ENCODE measurements at places on chromosomes 13 and 19.

DNA sequence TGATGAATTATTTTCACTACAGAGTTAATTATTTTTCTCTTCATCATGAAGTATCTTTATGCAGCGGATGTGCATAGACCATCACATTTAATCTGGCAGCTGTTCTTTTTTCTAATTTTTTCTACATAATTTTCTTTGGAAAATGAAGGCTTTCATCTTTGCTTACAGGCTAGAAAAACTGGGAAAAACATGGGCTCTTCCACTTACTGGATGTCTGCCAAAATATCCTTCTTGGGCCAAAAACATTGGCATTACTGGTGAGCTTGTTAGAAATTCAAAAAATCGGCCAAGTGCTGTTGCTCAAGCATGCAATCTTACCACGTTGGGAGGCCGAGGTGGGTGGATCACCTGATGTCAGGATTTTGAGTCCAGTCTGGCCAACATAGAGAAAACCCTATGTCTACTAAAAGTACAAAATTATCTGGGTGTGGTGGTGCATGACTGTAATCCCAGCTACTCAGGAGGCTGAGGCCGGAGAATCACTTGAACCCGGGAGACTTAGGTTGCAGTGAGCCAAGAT is 176.8 kb downstream of the ZNF737 start:
- H3K27ac ChIP-seq: no peak overlapping the region
- H3K4me3 ChIP-seq: no peak overlapping the region
- no peaks in the 10 kb centered on the region for H3K4me1 ChIP-seq
- no peaks in the 10 kb centered on the region for H3K36me3 ChIP-seq
- no peak for DNase-seq

GRCh38 chr19:3606690-3607289 is at the start of gene TBXA2R:
Gene TBXA2R, minus strand, starts transcription at chr19:3606875. Its CDS starts 6,241 bp downstream, at chr19:3600634.
- H3K27ac ChIP-seq: no peak within 1 kb of the TSS
- peak within 1 kb of the TSS; percentile 26 for H3K4me3 ChIP-seq
- no peaks in the 10 kb centered on the region for H3K4me1 ChIP-seq
- H3K27me3 ChIP-seq: no peaks in the 10 kb centered on the region
- peaks cover 5% of the 10 kb centered on the region for H3K36me3 ChIP-seq

GRCh38 chr13:83065108-83065507 is 817.2 kb downstream of the SLITRK1 start:
- DNase-seq: no peak
- no peak overlapping the region for H3K27ac ChIP-seq
- H3K27me3 ChIP-seq: no peaks in the 10 kb centered on the region
- no peaks in the 10 kb centered on the region for H3K36me3 ChIP-seq

DNA sequence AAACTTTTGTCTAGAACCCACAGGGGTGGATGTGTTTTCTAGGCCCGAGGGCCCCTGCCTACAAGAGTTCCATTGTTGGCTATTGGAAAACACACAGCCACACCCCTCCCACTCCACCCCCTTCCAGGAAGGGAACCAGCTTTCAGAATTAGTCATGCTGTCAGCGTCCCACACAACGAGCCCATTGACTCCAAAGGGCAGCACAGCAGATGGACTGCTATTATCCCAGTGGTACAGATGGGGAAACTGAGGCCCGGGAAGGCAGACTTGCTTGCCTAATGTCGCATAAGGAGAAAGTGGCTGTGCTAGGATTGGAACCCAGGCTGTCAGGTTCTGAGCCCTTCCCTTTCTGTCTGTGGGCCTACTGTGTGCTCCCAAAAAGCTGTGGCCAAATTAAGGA is 8.1 kb upstream of the FXYD3 start:
- peak overlapping the region; percentile 25 for H3K27ac ChIP-seq
- H3K4me1 ChIP-seq: peaks cover 12% of the 10 kb centered on the region
- no peak overlapping the region for H3K4me3 ChIP-seq
- DNase-seq: no peak

- peak overlapping the region; percentile 47 for H3K27ac ChIP-seq
- H3K4me1 ChIP-seq: peaks cover 9% of the 10 kb centered on the region
- no peak for DNase-seq
- peaks cover 12% of the 10 kb centered on the region for H3K36me3 ChIP-seq
- no peak overlapping the region for H3K4me3 ChIP-seq
- H3K27me3 ChIP-seq: no peaks in the 10 kb centered on the region
Measured at GRCh38 chr19:3133793-3134116, 2.1 kb upstream of the GNA15 start.

GRCh38 chr19:17605761-17606589 is 50.5 kb downstream of the COLGALT1 start:
- H3K4me1 ChIP-seq: no peaks in the 10 kb centered on the region
- H3K4me3 ChIP-seq: peak overlapping the region; percentile 38
- H3K27me3 ChIP-seq: no peaks in the 10 kb centered on the region
- H3K36me3 ChIP-seq: no peaks in the 10 kb centered on the region
- DNase-seq: peak; percentile 96
- H3K27ac ChIP-seq: peak overlapping the region; percentile 50

GRCh38 chr13:69155136-69155535 is 952.5 kb upstream of the ATXN8OS start:
- H3K4me1 ChIP-seq: no peaks in the 10 kb centered on the region
- H3K36me3 ChIP-seq: no peaks in the 10 kb centered on the region
- no peak overlapping the region for H3K27ac ChIP-seq

DNA sequence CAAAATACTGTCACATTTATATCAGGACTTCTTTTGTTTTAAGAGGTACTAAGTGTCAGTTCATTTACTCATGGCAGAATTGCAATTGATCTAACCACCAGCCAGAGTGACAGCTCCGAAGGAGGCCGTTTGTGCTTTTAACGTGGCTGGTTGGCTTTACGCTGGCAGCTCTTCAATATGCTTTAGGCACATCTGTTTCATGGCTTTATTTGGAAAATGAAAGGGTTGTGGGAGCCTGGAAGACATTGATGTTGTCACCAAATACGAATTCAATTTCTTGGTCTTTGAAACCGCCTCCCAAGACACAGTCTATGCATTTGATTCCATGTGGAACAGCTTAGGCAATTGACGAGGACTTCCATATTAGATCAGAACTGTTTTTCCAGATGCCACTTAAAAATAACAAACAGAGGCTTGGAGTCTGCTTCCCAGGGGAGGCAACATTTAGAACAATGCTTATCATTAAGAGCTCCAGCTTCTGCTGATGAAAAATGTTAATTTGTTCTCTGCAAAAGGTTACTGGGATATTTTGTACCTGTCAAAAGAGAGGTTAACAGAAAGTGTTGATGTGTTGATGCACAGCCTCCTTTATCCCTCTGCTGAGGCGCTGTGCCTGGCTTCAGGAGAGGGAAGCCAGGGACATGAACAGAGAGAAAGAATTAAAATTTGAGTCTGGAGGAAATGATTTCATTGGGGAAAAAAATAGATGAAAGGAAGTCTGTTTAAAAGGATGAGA is 64.0 kb upstream of the TNFRSF19 start:
- H3K27me3 ChIP-seq: no peaks in the 10 kb centered on the region
- H3K27ac ChIP-seq: no peak overlapping the region
- H3K4me1 ChIP-seq: peaks cover 12% of the 10 kb centered on the region
- H3K36me3 ChIP-seq: no peaks in the 10 kb centered on the region
- no peak overlapping the region for H3K4me3 ChIP-seq

DNA sequence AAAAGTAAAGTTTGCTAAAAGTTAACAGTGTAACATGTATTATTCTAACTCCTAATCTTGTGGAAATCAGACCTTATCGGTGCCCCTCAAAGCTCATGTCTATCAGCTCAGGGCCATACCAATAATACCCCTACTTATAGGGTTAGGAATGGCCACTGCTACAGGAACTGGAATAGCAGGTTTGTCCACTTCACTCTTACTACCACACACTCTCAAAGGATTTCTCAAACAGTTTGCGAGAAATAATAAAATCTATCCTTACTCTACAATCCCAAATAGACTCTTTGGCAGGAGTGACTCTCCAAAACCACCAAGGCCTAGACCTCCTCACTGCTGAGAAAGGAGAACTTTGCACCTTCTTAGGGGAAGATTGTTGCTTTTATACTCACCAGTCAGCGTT is 1677.7 kb downstream of the OLFM4 start:
- no peak overlapping the region for H3K27ac ChIP-seq
- no peaks in the 10 kb centered on the region for H3K27me3 ChIP-seq
- H3K4me1 ChIP-seq: no peaks in the 10 kb centered on the region
- H3K36me3 ChIP-seq: no peaks in the 10 kb centered on the region

DNA sequence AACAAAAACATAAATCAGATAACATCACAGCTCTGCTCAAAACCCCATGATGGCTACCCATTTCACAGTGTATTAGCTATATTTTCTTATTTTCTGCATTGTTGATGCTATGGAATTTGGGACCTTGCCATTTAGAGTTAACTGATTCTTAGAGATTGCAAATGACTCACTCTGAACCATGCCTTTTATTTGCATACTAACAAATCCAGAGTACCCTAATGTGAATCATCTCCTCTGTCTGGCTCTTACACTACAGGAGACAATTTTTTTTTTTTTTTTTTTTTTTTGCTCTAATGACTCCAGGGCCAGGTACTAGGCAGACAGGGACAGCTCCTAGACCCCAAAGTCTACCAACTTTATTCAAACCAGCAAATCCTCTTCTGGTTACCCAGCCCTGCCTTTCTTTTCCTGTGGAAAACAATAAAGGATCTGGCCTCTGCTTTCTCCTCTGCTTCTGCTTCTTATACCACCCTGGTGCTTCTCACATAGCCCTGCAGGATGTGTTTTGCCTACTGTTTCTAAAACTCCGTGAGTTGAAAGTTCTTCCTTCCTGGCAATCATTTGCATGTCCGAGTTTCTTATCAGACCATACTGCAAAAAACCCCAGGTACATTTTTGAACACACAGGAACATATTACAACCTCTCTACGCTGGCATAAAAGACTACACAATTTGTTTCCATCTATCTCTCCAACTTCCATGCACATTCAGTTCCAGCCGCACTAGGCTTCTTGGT is 10.6 kb upstream of the ZNF460 start:
- H3K27me3 ChIP-seq: no peaks in the 10 kb centered on the region
- peaks cover 4% of the 10 kb centered on the region for H3K4me1 ChIP-seq

GRCh38 chr13:110358381-110358780 is 51.3 kb downstream of the COL4A2 start:
- peaks cover 59% of the 10 kb centered on the region for H3K36me3 ChIP-seq
- DNase-seq: no peak
- H3K27me3 ChIP-seq: no peaks in the 10 kb centered on the region
- no peak overlapping the region for H3K4me3 ChIP-seq

DNA sequence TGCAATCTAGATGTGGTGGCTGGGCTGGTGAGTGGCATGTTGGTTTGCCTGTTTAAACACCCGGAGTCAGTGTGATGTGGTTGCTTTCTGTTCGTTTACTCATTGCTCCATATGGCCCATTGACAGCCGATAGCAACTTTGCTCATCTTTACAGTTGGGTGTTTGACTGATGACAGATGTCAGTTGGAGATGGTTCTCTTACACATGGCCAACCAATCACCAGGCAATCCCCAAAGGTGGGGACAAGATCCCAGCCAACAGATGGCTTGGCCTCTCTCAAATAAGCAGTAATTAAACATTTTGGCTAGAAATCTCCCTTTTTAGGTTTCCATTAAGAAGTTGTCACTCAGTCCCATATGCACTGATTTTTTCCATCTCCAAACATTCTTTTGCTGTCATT is 497.1 kb upstream of the ARGLU1 start:
- H3K4me1 ChIP-seq: no peaks in the 10 kb centered on the region
- no peak overlapping the region for H3K4me3 ChIP-seq
- H3K27me3 ChIP-seq: no peaks in the 10 kb centered on the region
- no peaks in the 10 kb centered on the region for H3K36me3 ChIP-seq

GRCh38 chr13:113598081-113598410 is 13.5 kb downstream of the TFDP1 start:
- no peak for DNase-seq
- H3K27ac ChIP-seq: no peak overlapping the region
- peaks cover 46% of the 10 kb centered on the region for H3K36me3 ChIP-seq
- H3K4me1 ChIP-seq: no peaks in the 10 kb centered on the region

- no peaks in the 10 kb centered on the region for H3K36me3 ChIP-seq
- no peak overlapping the region for H3K4me3 ChIP-seq
- H3K27ac ChIP-seq: no peak overlapping the region
- DNase-seq: no peak
- H3K4me1 ChIP-seq: no peaks in the 10 kb centered on the region
- H3K27me3 ChIP-seq: no peaks in the 10 kb centered on the region
Measured at GRCh38 chr13:58187881-58188280, 556.3 kb downstream of the PCDH17 start.

- H3K27ac ChIP-seq: peak overlapping the region; percentile 98
- H3K27me3 ChIP-seq: no peaks in the 10 kb centered on the region
- peaks cover 35% of the 10 kb centered on the region for H3K4me1 ChIP-seq
- no peak overlapping the region for H3K4me3 ChIP-seq
- peaks cover 5% of the 10 kb centered on the region for H3K36me3 ChIP-seq
- DNase-seq: peak; percentile 96
Measured at GRCh38 chr19:14525729-14526128, 3.7 kb upstream of the TECR start.

GRCh38 chr13:46475541-46475991 is 77.4 kb upstream of the LRCH1 start:
- no peaks in the 10 kb centered on the region for H3K4me1 ChIP-seq
- H3K36me3 ChIP-seq: no peaks in the 10 kb centered on the region
- DNase-seq: no peak
- no peak overlapping the region for H3K4me3 ChIP-seq
- no peak overlapping the region for H3K27ac ChIP-seq
- H3K27me3 ChIP-seq: no peaks in the 10 kb centered on the region

- no peak for DNase-seq
- H3K27ac ChIP-seq: no peak overlapping the region
- no peaks in the 10 kb centered on the region for H3K27me3 ChIP-seq
- H3K36me3 ChIP-seq: no peaks in the 10 kb centered on the region
Measured at GRCh38 chr19:5253406-5254110, 87.1 kb downstream of the PTPRS start.

DNA sequence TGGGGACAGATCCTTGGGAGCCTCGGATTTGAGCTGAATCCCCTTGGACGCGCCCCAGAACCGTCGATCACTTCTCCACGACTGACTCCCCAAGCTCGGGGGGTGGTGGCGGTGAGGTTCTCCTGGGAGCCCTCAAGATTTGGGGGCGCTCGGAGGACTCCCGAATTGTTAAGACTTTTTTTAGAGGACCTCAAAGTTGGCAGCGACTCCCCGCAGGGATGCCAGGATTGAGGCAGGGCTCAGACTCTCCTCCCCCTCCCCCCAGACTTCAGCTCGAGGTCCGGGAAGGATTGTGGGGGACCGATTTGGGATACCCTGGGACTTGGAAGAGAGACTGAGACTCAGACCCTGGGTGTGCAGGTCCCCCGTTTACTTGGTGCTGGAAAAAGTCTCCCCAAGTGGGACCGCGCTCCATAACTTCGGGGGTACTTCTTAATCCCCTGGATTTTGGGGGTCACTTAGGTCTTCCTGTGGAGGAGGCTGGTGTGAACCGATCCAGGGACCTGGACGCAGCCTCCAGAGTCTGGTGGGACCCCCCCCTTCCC is 665 bp downstream of the VASP start:
- H3K4me3 ChIP-seq: peak overlapping the region; percentile 83
- peaks cover 7% of the 10 kb centered on the region for H3K4me1 ChIP-seq
- H3K27me3 ChIP-seq: no peaks in the 10 kb centered on the region
- H3K36me3 ChIP-seq: peaks cover 35% of the 10 kb centered on the region
- DNase-seq: no peak

DNA sequence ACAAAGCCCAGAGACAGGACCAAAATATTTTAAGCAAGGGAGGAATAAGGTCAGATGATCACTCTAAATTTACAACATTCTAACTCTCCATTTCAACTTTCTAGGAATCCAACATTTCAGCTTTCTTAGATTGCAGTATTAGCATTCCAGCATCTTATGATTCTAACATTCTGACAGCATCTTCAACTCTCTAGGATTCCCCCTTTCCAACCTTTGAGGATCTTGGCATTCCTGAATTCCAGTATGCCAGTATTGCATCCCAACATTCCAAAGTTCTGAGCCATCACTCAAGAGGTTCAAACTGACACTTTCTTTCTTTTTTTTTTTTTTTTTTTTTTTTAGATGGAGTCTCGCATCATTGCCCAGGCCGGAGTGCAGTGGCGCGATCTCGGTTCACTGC is 13.8 kb downstream of the TGFB1 start:
- H3K27ac ChIP-seq: no peak overlapping the region
- no peak for DNase-seq
- H3K4me1 ChIP-seq: no peaks in the 10 kb centered on the region
- no peak overlapping the region for H3K4me3 ChIP-seq
